Activated CD4-positive, CD25-positive, alpha-beta regulatory T cell (primary cell): ENCODE measurements at places on chromosomes 5 and 9.

GRCh38 chr5:387491-388265 lies 55.3 kb upstream of the EXOC3 start:
- no peak for DNase-seq

DNA sequence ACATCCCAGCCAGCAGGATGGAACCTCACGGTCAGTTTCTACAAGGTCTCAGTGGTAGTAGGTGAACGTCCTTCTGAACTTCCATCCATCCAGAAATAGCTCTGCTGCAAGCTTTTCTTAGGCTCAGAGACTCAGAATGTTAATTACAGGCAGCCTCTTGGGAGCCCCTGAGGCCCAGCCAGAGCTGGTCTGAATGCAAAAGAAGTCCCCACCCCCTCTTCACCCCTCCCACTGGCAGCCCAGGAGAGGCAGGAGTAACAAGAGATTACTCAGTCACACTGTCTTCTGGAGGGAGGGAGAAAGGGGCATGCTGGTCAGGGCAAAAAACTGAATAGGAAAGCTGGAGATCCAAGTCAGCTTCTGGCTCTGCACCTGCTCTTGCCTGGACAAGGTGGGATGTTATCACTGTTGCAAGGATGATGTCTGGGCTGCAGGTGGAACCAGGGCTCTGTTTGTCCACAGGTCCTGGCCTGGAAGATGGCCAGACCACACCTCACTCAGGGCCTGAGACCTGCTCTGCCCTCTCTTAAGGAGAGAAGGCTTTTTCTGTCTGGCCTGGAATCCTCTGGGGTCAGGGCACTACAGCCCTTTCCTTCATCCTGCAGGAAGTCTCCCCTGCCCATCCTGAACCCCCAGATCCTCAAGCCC lies 9.1 kb downstream of the ENHO start:
- DNase-seq = no peak

DNA sequence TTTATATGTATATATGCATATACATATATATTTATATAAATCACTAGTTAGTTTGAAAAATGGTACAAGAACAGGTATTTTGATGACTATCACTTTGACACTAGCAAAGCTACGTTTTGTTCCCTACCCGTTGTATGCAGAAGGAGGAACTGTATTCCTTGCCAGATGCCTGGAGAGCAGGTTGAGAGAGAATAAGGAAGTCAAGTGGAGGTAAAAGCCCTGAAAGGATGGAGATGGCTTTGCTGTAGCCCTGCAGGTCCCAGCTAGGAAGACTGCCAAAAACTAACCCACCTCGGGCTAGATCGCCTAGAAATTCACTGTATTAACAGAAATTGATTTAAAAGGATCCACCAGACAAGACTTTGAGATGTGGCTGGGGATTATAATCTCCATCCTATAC lies 229.3 kb downstream of the RFX3 start:
- DNase-seq = no peak

DNA sequence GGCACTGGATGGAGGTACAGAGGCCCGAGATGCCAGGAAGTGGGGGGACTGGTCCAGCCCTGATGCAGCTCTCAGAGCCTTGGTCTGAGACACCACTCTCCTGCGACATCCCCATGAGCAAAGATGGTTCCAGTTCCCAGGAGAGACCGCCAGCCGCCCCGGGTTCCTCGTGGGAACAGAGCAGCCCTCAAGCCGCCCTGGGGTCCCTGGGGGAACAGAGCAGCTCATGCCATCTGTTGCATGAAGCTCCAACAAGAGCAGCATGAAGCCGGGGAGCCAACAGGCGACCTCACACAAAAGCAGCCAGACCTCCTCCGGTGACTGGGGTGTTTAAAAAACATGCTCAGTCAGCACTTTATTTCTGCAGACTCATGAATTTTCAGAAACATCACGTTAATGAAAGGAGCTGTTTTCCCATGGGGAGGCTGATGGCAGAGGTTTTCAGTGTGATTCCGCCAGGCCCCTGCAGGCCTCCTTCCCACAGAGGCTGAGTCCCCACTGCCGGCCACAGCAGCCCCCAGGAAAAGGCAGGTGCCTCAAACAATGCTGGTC lies 6.2 kb downstream of the SLC6A18 start:
- DNase-seq = no peak

- no peak for DNase-seq
These were observed 10.9 kb downstream of the CNTRL start for GRCh38 chr9:121085661-121086060.

- no peak for DNase-seq
These were observed 8.3 kb upstream of the DPM2 start for GRCh38 chr9:127945942-127946341.

GRCh38 chr5:38371596-38371995 lies 113.2 kb downstream of the EGFLAM start:
- DNase-seq = no peak

GRCh38 chr9:123772967-123773366 lies 157.0 kb downstream of the DENND1A start:
- no peak for DNase-seq

GRCh38 chr9:123361086-123361730 lies 5.2 kb downstream of the CRB2 start:
- DNase-seq = no peak

- DNase-seq = no peak
These were observed 30.6 kb downstream of the CRHBP start for GRCh38 chr5:76983468-76983867.

- no peak for DNase-seq
These were observed 36.0 kb downstream of the CAMK2A start for GRCh38 chr5:150253416-150254208.

DNA sequence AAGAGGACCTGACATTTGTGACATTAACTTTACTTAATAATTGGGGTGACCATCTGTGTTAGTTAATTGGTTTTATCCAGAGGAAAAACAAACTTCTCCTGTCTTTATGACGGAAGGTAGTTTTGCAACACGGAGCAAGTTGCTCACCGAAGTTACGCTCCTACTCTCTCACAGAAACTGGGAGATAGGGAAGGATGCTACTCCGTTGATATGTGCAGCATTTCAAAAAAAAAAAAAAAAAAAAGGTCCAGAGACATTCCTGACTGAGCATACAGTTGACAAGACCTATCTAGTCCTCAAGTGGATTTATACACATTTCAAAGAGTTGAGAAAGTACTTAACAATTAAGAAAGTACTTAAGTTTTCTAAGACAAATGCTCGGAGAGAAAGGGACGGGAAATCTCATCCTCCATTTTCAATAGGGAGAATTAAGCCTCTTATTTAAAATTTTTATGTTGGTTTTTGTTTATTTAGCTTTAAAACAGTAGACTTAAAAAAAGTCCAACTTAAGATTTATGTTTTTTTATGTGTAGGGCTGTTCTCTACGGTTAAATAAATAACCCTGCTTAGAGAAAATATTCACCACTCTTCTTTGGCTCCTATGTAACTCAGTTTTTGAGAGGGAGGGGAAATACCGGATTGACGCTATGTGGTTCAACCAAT lies 455 bp upstream of the FER start:
- no peak for DNase-seq

- DNase-seq = peak; percentile 2
These were observed 3.7 kb downstream of the NR4A3 start for GRCh38 chr9:99825172-99826046.

DNA sequence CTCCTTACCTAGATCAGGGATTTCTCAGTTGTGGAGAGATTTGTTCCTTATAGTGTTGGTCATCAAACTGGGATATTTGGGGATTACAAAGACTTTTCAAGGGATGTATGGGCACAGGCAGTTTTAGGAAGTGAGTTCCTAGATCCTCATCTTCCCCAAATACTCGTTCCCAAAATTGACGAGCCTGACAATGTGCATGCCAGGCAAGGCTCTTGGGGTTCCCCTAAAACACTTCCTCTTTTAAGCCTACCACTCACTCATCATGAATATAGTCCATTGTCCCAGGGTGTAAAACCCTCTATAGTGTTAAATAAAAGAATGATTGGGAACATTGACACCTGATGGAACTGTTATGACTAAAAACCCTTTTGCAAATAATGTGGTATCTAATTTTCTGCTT lies 26.4 kb downstream of the PDCD1LG2 start:
- no peak for DNase-seq

- no peak for DNase-seq
These were observed 278.2 kb downstream of the CSNK1G3 start for GRCh38 chr5:123790226-123790625.

- no peak for DNase-seq
These were observed 78.9 kb downstream of the SMARCA2 start for GRCh38 chr9:2093920-2094597.

DNA sequence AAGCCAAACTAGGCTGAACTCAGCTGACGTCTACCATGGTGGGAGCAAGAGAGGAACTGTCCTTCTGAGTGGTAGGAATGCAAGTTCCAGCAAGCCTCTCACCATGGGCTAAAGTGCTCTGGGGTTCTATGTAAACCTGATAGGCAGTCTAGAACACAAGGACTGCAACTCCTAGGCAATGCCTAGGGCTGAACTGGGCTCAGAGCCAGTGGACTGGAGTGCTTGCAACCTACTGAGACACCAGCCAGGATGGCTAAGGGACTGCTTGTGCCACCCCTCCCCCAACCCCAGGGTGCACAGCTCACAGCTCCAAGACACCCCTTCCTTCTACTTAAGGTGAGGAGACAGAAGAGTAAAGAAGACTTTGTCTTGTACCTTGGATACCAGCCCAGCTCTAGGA lies 12.1 kb upstream of the RCL1 start:
- no peak for DNase-seq

- DNase-seq = no peak
These were observed 47.4 kb downstream of the UBAP2 start for GRCh38 chr9:34001298-34001697.

DNA sequence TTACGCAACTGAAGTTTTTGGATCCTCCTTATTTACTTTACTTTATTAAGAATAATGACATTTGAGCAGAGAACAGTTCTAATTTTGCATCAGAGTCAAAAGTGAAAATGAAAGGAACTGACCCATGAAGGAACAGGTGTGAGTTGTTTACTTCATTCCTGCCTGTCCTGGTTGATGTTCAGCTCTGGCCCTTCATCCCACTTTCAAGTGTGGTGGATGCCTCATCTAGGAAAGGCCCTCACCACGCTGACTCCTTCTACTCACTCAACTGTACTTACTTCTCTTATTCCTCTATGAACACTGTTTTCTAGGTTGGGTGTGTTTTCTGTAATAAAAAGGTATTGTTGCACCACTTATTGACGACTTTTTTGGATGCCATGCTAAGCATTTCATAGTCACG lies 61.8 kb upstream of the PLEKHG4B start:
- no peak for DNase-seq

DNA sequence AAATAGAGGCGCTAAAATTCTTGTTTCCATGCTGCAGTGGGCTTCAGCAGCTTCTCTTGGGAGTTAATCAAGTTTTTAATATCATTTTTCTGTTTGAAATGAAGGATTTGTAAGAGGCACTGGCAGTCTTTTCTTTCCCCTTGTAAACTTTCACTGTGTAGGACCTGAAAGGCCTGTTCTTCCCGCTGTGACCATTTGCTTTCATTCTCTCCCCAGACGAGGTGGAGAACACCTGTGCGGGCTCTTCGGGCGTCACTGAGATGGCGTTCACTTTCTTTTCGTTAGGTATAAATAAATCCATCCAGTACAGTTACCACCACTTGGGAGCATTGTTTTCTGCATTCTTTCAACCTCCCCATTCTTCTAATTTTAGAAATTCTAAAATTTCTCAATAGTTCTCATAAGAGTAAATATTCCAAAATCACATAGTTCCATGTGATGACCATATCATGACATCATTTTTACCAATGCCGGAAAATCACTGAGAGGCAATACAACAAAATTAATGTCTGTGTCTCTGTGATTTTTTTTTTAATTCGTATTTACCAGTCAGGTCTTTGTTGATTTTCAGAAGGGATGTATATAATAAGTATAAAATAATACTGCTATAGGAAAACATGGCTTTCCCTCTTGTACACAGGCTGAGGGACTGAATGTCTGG lies 131.7 kb upstream of the ICE1 start:
- DNase-seq = no peak

DNA sequence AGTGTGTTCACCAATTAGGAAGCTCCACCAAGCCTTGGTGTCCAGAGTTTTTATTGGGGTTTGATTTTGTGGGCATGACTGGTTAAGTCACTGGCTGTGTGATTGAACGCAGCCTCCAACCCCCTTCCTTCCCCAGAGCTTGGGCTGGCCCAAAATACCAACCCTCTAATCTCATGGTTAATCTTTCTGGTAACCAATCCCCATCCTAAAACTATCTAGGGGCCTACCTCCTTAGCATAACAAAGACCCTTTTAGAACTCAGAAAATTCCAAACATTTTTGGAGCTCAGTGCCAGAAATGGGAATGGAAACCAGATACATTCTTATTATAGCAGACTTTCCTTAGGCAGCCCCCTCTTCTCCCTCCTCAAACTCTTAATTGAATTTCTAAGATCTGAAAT lies 35.9 kb upstream of the HRH2 start:
- DNase-seq = no peak

- DNase-seq = no peak
These were observed 406.0 kb upstream of the DMAC1 start for GRCh38 chr9:8205576-8205975.

DNA sequence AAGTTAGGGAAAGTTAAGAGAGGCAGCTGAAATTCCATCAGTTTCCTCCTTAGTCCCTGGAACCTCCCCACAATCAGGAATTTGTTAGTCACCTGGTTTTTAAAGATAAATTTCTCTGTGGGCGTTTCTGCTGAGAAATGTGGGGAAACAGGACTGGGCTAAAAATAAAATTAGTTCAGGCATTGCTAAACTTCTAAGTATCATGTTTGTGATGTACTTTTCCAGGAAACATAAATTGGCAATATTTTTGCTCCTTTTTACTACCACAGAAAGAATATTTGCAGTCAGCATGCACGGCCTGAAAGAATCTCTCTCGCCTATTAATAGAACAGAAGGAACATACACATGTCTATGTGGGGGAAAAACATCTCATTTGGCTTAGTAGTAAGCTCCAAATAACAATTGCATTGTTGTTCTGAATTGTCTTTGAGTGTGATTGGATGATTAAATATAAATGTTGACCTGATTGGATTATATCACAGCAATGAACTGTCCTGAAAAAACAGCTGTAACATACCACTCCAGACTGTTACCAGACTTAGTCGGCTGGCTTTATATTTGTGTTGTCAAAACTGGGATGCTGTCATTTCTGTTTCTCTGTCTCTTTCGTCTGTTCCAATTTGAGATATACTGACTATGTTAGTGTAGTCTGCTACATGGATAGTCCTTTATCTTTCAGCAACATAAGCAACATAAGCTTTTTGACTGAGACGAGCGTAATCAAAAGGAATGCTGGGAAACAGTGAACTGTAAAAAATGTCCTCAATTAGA lies 12.9 kb downstream of the TJP2 start:
- DNase-seq = no peak

GRCh38 chr9:128026773-128027541 lies 40.2 kb downstream of the NAIF1 start:
- DNase-seq = no peak
